ENCODE measurements at places on chromosomes 5 and 9.

GRCh38 chr5:119631660-119632059 lies 2.3 kb downstream of the FAM170A start:
- peaks cover 3% of the 10 kb centered on the region for H3K27me3 ChIP-seq
- H3K4me1 ChIP-seq: no peaks in the 10 kb centered on the region
- H3K27ac ChIP-seq: no peak overlapping the region
- H3K4me3 ChIP-seq: no peak overlapping the region
- no peak for DNase-seq
- H3K36me3 ChIP-seq: no peaks in the 10 kb centered on the region

GRCh38 chr5:134846641-134846960 lies 833 bp downstream of the C5orf24 start:
- H3K27me3 ChIP-seq: no peaks in the 10 kb centered on the region
- peak overlapping the region; percentile 96 for H3K27ac ChIP-seq
- H3K4me3 ChIP-seq: peak overlapping the region; percentile 89
- H3K4me1 ChIP-seq: peaks cover 53% of the 10 kb centered on the region
- H3K36me3 ChIP-seq: peaks cover 6% of the 10 kb centered on the region

DNA sequence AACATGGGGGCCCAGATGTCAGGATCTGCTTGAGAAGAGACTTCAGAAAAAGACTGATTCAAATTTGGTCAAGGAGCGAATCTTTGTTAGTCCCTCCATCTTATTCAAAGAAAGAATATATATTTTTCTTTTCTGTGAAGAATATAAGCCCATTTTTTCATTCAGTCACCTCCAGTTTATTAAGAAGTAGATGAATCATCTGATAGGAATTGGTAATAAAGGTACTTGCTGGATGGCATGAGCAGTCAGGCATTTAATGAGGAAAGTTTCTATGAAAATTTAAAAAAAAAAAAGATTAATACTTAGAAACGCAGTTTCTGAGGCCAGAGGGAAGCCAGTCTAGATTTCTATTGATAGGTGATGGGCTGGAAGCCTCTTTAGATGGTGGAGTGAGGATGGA lies 373.1 kb upstream of the SMC2 start:
- H3K36me3 ChIP-seq: no peaks in the 10 kb centered on the region
- H3K27ac ChIP-seq: no peak overlapping the region
- no peaks in the 10 kb centered on the region for H3K4me1 ChIP-seq
- H3K4me3 ChIP-seq: no peak overlapping the region
- DNase-seq: no peak

- H3K36me3 ChIP-seq: peaks cover 5% of the 10 kb centered on the region
- H3K27ac ChIP-seq: no peak overlapping the region
- H3K4me3 ChIP-seq: no peak overlapping the region
- H3K4me1 ChIP-seq: peaks cover 3% of the 10 kb centered on the region
- no peaks in the 10 kb centered on the region for H3K27me3 ChIP-seq
- no peak for DNase-seq
Observed at GRCh38 chr5:93755716-93756115, 14.3 kb upstream of the POU5F2 start.

- no peak overlapping the region for H3K27ac ChIP-seq
- no peak overlapping the region for H3K4me3 ChIP-seq
- H3K36me3 ChIP-seq: peaks cover 26% of the 10 kb centered on the region
- H3K4me1 ChIP-seq: peaks cover 36% of the 10 kb centered on the region
- peaks cover 22% of the 10 kb centered on the region for H3K27me3 ChIP-seq
Observed at GRCh38 chr9:128059365-128059983, 7.6 kb downstream of the NAIF1 start.

GRCh38 chr5:175685701-175686350 lies 28.0 kb downstream of the HRH2 start:
- no peak overlapping the region for H3K27ac ChIP-seq
- peaks cover 33% of the 10 kb centered on the region for H3K4me1 ChIP-seq
- peaks cover 49% of the 10 kb centered on the region for H3K36me3 ChIP-seq

All from activated naive CD4-positive, alpha-beta T cell treated with anti-CD3 and anti-CD28 coated beads, Interleukin-2, amount 10 ng/mL, durations not matched to agents 7 days and 5 days (primary cell).